ENCODE measurements at places on chromosomes 3 and 15.

DNA sequence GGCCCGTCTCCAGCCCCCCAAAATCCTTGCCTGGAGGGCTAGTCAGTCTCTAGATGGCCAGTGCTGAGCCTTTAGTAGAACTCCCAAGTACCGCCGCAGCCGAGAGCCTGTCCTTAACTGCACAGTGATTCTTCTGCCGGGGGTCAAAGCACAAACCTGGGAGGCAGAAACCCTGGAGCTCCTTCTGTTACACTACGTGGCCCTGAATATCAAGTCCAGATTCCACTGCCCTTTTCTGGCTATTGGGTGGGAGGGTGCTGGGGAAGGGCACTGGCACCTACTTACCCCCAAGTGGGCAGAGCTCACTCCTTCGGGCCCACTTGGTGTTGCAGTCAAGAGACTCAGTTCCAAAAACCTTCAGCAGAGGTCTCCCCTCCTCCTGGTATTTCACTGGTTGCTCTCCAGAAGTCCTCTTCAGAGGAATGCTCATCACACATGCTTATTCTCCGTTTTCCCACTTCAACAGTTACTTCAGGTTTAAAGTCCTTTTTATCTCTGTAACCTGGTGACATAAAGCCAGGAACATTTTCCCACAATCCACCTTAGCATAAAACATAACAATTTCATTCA is 10.8 kb downstream of the PDHB start:
- DNase-seq: no peak

DNA sequence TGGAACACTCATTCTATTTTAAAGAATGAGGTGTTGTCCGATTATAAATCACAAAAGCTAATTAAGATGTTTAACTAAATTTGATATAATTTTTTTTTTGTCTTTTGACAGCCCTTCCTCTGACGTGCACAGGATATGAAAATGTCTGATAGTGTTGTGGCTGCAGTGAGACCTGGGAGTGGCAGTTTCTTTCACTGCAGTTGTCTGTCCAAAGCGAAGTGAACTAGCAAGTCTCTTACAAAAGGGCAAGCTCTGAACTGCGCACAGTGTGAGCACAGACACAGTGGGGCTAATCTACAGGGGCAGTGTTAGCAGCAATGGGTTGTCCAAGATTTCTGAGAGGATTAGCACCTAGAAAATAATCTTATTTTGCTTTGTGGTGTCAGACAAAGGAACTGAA is 29.1 kb upstream of the MYRIP start:
- DNase-seq: no peak

- no peak for DNase-seq
Measured at GRCh38 chr15:33722005-33722672, 246.2 kb upstream of the CHRM5 start.

DNA sequence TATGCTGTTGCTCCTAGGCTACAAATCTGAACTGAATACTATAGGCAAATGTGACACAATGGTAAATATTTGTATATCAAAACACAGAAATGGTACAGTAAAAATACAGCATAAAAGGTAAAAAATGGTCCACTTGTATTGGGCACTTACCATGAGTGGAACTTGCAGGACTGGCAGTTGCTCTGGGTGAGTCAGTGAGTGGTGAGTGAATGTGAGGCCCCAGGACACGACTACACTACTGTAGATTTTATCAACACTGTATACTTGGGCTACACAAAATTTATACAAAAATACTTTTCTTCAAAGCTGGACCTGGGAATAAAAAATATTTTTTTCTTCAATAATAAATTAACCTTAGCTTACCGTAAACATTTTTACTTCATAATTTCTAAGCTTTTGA is 41.6 kb upstream of the DUT start:
- DNase-seq: no peak

DNA sequence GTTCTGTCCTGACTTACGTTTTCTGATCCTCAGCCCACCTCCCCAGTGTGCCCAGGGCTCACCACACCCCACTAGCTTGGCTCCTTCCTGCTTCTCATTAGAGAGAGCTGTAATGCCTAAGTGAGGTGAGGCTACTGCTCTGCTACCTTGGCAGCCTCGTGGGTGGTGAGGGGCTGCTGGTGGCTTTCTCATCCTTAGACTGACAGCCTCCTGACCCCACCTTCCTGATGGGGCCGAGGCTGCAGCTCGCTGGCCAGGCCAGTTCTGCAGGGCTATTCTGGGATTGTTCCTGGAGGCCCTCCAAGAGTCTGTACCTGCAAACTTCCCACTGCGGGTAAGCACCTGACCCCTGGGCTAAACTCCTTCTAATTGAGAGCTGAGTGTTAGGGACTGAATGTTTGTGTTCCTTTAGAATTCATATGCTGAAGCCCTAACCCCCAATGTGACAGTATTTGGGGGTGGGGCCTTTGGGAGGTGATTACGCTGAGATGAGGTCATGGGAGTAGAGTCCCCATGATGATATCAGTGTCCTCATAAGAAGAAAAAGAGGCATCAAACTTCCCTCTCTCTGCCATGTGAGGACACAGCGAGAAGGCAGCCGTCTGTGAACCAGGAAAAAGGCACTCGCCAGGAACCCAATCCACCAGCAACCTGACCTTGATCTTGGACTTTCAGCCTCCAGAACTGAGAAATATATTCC is 38.1 kb upstream of the IQSEC1 start:
- no peak for DNase-seq

- DNase-seq: no peak
Measured at GRCh38 chr3:34072297-34072696, 273.9 kb downstream of the PDCD6IP start.

DNA sequence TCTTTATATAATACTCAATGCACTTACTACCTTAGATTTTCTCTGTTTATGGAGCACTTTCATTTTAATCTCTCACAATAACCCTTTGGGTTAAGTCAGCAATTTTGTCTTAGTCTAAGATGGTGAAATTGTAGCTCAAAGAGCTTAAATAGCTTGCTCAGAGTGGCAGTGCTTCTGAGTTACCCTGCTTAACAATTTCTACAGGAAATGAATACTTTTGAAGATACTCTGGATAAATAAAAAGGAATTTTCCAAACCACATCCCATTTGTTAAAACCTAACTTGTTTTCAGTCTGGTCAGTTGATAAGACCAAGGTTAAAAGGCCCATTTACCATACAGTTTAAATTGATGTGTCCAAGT is 37.2 kb downstream of the HMG20A start:
- DNase-seq: no peak

DNA sequence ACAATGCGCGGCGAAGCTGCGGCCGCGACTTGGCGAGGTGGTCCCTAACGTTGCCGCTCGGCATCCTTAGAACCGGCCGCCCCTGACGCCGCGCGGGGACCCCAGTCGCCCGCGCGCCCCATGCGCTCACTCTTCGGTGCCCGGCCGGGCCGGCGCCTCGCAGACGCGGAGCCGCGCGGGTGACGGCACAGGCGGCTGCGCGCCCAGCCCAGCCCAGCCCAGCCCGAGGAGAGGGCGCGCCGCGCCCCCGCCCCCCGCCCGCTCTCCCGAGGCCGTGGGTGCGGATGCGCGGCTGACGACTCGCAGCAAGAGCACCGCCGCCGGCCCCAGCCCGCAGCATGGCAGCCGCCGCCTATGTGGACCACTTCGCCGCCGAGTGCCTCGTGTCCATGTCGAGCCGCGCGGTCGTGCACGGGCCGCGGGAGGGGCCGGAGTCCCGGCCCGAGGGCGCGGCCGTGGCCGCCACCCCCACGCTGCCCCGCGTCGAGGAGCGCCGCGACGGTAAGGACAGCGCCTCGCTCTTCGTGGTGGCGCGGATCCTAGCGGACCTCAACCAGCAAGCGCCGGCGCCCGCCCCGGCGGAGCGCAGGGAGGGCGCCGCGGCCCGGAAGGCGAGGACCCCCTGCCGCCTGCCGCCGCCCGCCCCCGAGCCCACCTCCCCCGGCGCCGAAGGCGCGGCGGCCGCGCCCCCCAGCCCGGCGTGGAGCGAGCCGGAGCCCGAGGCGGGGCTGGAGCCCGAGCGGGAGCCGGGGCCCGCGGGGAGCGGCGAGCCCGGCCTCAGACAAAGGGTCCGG is 437 bp downstream of the KLF13 start:
- DNase-seq: no peak

DNA sequence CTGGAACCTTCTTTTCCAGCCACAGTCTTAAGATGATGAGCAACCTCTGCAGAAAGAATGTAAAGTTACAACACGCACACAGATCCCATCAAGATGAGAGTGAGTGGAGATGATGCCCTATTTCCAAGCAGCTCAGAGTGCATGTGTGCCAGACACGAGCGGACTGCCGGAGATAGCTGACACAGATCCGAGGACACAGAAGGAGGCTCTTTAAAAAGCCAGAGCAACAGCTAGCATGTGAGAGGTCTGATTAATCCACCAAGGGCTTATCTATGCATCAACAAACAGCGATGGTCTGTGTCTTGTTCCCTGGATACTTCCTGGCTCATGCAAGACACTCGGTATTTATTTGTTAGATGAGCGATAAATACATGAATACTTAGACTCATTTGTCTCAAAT is 128.6 kb upstream of the DLG1 start:
- DNase-seq: no peak

DNA sequence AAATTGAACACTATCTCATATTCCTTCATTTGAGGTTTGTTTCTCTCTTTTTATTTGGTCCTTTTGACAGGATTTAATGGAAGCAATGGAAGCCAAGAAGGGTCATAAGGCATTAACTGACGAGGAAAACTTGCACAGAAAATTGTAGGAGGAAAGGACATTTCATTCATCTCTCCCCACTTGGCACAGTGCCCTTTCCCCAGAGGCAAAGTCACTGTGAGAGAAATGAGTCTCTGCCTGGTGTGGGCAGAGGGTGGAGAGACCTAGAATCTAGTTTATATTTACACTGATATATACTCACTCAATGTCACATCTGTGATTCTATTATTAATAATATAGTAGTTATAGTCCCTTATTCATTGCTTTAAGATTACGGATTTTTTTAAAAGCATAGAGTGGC is 324.6 kb upstream of the IL12A start:
- DNase-seq: no peak

GRCh38 chr3:56304069-56304468 is 164.2 kb downstream of the ERC2 start:
- DNase-seq: no peak

- DNase-seq: no peak
Measured at GRCh38 chr3:53501178-53501577, 6.8 kb downstream of the CACNA1D start.

GRCh38 chr15:90956274-90957030 is 1.8 kb downstream of the RCCD1 start:
- peak; percentile 49 for DNase-seq

DNA sequence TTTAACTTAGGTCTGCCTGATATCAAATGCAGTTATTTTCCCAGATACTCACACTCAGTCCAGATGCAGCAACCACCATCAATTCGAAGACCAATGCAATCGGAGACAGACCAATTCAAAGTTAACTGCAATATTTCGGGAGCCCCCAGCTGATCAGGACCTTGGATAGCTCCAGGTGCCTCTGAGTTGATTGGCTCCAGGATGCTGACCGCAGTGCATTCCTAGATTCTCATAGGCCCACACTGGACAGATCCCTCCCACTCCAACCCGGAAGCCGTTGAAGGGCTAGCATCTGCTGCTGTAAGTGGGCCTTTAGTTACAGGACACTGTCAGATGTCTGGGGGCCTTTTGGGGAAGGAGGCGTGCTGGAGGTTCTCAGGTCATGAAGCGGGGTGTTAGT is 89.5 kb upstream of the ATP2B2 start:
- no peak for DNase-seq

- DNase-seq: no peak
Measured at GRCh38 chr3:152087153-152087552, 181.6 kb upstream of the MBNL1 start.

DNA sequence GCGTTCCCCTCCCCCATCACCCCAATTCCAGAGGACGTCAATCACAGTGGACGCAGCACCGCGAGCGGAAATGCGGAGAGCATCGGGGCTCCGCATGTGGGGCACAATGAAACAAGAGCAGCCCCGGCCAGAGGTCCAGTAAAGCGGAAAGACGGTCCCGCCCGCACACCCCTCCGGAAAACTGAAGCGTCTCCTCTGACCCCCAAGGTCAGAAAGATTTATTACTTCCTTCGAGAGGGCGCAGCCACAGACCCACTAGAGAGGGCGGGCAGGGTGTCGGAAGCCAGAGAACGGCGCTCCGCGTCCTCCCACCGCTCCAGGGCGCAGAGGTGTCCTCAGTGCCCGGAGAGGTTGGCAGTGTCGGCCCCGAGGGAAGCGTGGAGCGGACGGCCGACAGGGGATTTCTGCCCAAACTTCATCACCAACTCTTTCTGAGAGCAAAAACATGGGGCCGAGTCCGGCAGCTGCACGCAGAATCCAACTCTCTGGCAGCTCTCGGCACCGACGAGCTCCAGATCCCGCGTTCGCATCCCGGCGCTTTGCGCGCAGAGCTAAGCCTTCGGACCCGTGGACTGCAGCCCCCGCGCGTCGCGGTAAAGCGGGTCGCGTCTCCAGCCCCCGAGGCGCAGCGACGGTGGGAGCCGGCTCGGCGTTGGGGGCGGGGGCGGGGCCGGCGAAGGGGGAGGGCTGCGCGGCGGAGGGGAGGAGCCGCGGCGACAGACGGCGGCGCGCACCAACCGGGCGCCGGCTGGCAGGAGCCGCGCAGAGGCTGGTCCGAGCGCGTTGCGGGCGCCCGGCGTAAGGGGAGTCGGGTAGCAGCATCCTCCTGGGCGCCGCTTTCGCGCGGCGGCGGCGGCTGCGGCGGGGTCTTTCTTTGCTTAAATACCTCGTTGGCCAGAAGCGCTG is at the start of gene CHST2:
Gene CHST2, plus strand, starts transcription at position 763 of the 906 bp plus-strand sequence. CDS start 1,046 bp downstream, outside the sequence.
- DNase-seq: peak; percentile 32

DNA sequence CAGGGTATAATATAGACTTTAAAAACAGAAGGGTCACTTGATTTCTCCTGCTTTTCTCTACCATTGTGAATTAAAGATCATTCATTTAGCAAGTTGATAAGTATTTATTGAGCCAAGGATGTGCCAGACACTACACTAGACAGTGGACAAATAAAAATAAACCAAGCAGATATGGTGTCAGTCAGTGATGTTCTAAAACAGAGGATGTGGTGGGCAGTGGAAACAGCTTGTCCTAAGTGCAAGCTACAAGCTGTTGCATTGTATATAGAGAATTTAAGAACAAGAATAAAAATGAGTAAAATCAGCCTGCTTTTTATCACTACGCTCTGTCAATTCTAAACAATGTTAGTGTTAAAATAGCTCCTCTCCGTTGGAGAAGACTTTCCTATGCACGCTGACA is 637.3 kb upstream of the GRM7 start:
- no peak for DNase-seq

- no peak for DNase-seq
Measured at GRCh38 chr15:64961013-64961412, 28.7 kb downstream of the SPG21 start.

DNA sequence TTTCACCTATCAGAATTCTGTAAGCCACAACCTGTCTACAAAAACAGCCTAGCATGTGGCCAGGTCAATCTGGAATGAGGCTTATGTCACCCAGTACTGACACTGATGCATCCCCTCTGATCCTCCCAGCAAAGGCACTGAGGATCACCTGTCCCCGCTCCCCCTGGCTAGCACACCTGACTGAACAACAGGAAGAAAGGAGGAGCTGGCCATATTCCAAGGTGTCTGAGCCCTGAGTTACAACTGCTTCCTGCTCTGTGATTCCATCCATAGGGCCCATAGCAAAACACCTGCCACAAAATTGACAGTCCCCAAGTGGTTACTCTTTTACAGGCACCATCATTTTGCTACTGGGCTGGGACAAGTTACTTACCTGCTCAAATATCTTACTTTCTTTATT is 555.5 kb upstream of the CFAP20DC start:
- DNase-seq: peak; percentile 84
